ENCODE measurements at places on chromosomes 16 and 17. TPM values are rescaled to one million over a fixed set of nuclear protein-coding genes. Genes with fewer than 3 reads are reported as not detected.

The PIMREG gene
- 17.0 TPM for polyA plus RNA-seq

- DNase-seq = no peak
These were observed 1.4 kb downstream of the NFAT5 start for GRCh38 chr16:69566981-69567680.

GRCh38 chr17:15291674-15292361, 26.7 kb upstream of the PMP22 start:
- peak; percentile 42 for DNase-seq

GRCh38 chr16:27650073-27650701, 100.2 kb downstream of the KATNIP start:
- DNase-seq = no peak

DNA sequence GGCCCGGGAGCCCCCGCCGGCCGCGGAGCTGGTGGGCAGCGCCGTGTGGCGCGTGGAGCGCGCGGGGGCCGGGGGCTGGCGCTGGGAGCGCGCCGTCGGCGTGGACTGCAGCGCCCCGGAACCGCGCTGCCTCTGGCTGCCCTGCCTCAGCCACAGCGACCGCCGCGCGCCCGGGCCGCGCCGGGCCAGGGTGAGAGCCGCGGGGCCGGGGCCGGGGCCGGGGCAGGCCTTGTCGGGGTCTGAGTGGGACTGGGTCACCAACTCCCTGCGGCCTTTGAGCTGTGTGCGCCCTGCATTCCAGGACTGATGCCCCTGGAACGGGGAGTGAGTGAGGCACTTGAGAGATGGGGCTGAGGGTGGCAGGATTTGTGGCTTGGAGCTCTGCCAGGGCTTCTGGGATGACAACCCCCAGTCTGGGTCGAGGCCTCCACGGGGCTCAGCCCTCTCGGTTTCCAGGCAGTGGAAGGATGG, 25.7 kb downstream of the ARHGAP23 start:
- DNase-seq = peak; percentile 54

- DNase-seq = peak; percentile 36
These were observed 152.0 kb downstream of the HS3ST3B1 start for GRCh38 chr17:14452856-14453255.

- no peak for DNase-seq
These were observed 2.6 kb downstream of the SLC16A6 start for GRCh38 chr17:68288375-68288774.

The KRTAP9-4 gene
- polyA plus RNA-seq = not detected
